ENCODE measurements at places on chromosomes 4 and X.
A peak's percentile ranks its signal among the peaks of the same experiment; 100 is the strongest.

- no peak for DNase-seq
Observed at GRCh38 chr4:106529348-106530023, 160.9 kb upstream of the GIMD1 start.

DNA sequence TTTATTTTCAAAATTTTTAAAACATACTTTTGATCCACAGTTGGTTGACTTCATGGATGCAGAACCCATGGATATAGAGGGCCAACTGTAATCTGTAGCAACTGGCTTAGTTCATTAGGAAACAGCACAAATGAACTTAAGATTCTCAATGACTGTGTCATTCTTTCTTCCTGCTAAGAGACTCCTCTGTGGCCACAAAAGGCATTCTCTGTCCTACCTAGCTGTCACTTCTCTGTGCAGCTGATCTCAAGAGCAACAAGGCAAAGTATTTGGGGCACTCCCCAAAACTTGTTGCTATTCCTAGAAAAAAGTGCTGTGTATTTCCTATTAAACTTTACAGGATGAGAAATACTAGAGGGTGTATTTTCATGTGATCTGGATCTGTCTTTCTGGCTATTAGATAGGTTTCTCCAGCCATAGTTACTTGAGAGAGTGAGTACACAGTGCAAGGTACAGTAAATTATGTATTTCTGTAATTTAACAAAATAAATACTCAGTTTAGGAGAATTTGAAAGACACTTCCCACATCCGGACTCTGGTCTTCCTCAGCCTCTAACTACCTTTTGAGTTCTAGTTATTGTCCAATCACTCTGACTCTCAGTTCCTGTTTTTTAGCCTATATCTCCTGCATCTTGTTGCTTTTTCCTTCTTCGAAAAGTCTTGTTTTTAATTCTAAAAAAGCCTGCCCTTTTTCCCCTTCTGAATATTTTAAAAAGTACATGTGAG, 21.8 kb downstream of the TLR2 start:
- no peak for DNase-seq

DNA sequence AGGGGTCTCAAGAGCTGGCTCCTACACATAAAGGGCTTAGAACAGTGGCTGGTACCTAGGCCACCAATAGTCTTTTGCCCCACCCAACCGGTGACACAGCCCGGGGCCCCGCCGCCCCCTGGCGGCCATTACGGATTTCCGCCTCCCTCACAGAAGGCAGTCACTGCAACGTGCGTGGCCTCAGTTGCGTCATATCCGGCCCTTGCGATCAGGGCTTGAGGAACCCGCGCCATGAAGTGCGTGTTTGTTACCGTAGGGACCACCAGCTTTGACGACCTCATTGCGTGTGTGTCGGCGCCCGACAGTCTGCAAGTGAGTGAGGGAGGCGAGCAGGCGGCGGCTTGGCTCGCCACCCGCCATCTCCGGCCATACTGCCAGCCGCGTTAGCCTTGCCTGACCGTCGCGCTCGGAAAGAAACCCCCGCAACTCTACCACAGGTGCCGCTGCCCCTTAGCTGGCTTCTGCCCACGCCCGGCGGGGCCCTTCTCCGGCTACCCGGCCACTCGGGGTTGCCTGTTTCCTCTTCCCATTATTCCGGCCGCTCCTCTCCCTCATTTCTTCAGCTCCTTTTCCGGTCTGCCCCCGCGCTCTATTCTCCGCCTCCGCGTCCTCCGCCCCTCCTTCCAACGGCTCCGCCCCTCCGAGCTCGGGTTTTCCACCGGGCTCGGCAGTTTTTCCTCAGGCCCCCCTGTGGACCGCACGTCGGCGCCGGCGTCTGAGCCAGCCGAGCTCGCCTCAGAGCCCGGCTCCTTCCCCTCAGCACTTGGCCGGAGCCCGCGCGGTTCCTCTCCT, at the start of gene ALG13:
TSS of gene ALG13 (plus strand) at position 183 of the 792 bp plus-strand sequence. CDS start at position 232, 49 bp downstream.
- DNase-seq = peak; percentile 85

- DNase-seq = no peak
Observed at GRCh38 chr4:44157611-44158277, 290.9 kb downstream of the KCTD8 start.

DNA sequence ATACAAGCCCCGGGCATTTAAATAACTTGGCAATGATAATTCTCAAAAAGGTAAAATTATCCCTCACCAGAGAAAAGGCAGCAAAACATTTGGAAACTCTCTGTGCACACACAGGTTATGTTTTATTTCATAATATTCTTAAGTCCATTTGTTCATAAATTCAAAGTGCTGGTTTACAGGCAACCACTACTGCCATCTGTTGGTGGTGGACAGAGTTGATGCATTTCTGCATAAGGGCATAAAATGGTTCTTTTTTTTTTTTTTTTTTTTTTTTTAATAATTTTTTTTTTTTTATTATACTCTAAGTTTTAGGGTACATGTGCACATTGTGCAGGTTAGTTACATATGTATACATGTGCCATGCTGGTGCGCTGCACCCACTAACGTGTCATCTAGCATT, 31.5 kb upstream of the IL21 start:
- no peak for DNase-seq

GRCh38 chrX:18643243-18643642, 28.7 kb downstream of the RS1 start:
- no peak for DNase-seq

GRCh38 chr4:181874602-181875001, 368.6 kb upstream of the TENM3 start:
- DNase-seq = no peak

DNA sequence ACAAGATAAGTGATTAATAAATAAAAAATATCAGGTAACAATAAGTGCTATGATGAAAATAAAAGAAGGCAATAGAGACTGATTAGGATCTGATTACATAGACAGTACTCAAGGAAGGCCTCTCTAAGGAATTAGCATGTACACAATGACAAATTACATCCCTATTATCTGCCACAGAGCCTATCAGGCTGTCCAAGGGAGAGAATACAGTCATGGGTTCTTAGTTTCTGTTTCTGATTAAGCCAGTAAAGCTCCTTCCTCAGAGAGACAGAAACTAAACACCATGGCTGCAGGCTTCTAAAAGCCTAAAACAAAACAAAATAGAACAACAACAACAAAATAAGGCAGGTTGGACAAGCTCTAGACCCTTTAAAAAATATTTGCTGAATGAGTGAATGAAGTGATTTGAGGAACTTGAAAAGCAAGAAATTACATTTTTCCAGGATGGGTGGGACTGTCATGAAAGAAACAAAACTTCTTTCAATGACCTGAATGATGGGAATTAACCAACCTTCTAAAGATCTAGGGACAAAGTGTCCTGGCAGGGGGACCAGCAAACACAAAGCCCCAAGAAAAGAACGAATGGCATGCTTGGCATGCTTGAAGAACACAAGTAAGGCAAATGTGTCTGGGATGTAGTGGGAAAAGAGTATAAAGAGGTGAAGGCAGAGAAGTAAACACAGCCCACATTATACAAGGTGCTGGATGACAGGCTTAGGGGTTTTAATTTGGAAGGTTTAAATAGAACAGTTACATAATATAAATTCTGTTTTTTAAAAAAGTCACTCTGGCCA, 44.1 kb downstream of the NAA11 start:
- no peak for DNase-seq

All from left ventricle myocardium inferior (tissue), 1 donor.